Kidney (tissue), 22 donors: ENCODE measurements at places on chromosomes 3 and 15.

DNA sequence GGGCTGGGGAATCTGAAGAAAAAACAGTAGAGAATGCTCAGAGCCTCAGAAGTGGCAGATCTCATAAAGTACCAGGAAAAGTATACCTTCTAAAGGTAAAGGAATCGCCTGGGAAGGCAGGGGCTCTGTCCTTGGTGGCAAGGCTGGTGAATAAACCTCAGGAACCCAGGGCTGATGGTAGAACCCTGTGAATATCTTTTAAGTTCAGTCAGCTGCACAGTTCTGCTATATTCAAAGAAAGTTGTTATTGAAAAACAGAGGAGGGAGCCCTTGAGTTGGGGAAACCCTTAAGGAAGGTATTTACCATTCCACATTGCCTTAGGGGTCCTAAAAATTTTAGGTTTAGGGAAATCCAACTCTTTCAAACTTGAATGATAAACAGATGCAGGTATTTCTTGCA, 31.2 kb downstream of the ZPLD1 start:
- DNase-seq: no peak

- peak; percentile 28 for DNase-seq
These were observed 22.5 kb downstream of the ALS2CL start for GRCh38 chr3:46670891-46671427.

- no peak for DNase-seq
These were observed 20.7 kb upstream of the PPARG start for GRCh38 chr3:12268049-12268735.

DNA sequence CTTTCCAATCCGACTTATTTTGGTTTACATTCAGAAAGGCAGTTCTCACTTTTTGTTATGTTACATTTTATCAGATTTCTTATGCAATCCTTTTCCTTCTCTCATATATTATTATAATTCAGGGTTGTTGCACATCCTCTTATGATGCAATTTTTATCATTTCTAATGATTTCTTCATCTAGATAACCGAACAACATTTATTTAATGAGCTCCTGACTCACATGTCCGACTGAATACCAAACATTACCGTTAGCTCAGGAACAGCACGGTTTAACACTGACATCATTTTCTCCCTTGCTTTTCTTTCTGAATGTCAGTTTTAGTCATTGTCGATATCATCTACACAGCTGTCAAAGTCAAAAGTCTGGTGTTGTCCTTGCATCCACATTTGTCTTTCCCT, 199.2 kb downstream of the BCHE start:
- no peak for DNase-seq

DNA sequence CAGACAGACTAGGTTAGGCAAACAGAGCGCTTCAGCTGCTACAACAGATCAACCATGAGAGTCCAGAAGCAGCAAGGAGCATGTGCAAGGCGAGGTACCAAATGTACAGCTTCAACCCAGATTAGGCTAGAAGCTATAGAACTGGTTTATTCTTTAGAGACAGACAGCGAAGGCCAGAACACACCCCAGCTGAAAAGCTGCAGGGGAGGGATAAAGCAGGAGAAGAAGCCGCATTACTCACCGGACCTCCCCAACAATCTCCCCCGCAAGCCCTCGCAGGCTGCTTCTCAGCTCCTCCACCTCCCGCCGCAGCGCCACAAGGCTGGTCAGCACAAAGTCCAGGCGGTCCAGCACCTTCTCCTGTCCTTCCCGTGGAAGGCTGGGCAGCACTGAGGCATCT, 3.3 kb downstream of the RMDN3 start:
- DNase-seq: no peak

- no peak for DNase-seq
These were observed 314.7 kb upstream of the CFAP20DC start for GRCh38 chr3:59364496-59364895.

DNA sequence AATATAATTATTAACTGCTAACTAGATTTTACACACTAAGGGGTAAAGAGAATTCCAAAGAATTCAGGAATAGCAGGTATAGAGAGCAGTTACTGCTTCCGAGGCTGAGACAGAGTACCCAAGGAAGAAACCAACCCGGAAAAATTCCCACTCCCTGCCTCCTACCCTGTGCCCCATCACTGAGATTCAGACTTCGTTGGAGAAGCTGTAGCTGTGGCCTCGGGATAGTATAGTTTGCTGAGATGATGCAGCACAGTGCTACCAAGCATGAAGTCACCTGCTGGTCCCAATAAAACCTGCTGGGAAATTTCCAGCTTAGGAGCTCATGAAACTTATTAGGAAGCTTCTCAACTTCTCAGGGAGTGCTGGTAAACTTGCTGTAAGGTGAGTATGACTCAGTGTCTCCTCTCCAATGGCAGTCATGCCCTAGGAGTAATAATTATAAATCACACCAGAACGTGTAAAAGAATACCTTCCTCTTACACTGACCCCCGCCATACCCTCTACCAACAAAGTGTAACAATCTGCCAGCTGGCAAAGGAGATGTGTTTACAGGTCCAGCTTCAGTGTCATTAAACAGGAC, 215.2 kb upstream of the ROBO2 start:
- peak; percentile 88 for DNase-seq

DNA sequence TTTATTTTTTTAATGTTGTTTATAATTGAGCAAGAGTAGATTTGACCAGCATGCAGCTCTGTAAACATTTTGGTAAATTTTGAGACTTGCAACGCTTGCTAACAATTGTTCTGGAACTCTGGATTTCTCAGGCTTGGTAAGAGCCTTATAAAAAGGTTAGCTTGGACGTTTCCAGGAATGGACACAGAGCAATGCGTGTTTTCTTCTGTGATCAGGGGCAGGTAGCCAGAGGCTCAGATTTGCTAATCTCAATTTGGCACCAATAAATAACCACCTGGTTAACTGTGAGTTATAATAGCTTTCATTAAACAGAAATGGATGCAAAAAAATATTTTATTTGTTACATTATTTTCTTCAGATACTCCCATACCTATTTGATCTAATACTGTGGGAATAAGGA, 39.8 kb downstream of the CADM2 start:
- DNase-seq: no peak

DNA sequence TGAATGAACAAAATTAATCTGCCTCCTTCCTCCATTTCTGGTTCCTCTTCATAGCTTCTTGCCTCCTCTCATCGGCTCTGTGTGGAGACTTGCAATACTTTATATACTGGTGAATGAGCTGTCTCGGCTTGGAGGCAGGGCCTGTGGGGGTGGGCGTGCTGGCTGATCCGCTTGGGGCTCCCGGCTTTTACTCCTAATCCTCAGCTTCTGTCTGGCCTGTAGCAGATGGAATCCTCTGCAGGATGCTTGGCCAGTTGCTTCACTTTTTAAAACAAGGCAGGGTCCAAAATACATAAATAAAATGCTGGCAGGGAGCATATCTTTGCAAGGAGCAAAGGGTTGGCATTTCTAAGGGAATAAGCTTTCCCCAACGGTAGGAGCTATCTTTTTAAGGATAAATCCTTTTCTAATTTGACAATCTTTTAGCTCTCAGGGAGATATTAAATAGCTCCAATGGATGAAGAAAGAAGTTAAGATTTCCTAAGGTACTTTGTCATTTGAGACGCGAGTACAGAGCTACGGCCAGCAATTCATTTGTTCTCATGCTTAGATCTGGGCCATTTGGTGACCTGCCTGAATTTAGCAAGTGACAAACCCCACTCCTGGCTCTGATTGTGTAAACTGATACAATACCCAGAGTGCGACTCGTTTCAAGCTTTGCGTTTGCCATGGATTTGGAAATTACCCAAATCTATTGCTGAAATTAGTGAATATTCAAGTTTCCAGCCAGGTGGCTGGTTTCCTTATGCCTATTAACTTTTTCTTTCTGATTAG, 18.9 kb downstream of the SV2B start:
- DNase-seq: no peak

- no peak for DNase-seq
These were observed 3.5 kb downstream of the TKT start for GRCh38 chr3:53252096-53252946.

- no peak for DNase-seq
These were observed 118.0 kb downstream of the ABI3BP start for GRCh38 chr3:100875239-100875638.

DNA sequence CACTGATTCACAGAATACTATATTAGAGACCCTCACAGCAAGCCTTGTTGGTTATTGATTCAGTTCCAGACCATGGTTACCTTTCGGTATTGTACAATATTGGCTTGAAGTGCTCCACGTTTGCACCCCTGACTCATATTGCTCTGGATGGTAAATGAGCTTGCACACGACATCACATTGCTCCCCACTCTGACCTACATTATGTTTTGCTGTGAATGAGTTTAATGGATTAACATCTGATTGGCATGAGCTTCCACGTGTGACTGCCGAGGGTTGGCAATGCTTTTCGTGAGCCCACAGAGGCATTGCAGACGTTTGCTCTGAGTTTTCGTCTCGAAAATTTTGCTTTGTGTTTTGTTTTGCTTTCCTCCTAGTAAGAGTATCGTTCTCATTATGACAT, 225.8 kb upstream of the ICE2 start:
- DNase-seq: no peak

DNA sequence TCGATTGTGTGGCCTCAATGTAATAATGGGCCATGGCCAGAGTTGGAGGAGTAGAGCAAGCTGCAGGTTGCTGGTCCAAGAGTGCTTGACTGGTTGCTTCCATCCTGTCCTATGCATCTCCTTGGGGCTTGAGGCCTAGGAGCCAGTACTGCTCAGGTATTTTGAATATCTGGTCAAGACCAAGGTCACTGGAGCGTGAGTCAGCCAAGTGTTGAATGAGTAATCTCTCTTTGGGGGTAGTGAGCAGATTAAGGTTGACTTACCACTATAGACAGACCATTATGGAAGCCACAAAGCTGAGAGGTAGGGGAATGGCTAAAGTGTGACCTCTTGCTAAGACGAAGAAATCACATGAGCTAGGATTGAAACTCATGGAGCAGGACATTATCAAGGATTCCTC, 9.4 kb upstream of the PARP6 start:
- no peak for DNase-seq

DNA sequence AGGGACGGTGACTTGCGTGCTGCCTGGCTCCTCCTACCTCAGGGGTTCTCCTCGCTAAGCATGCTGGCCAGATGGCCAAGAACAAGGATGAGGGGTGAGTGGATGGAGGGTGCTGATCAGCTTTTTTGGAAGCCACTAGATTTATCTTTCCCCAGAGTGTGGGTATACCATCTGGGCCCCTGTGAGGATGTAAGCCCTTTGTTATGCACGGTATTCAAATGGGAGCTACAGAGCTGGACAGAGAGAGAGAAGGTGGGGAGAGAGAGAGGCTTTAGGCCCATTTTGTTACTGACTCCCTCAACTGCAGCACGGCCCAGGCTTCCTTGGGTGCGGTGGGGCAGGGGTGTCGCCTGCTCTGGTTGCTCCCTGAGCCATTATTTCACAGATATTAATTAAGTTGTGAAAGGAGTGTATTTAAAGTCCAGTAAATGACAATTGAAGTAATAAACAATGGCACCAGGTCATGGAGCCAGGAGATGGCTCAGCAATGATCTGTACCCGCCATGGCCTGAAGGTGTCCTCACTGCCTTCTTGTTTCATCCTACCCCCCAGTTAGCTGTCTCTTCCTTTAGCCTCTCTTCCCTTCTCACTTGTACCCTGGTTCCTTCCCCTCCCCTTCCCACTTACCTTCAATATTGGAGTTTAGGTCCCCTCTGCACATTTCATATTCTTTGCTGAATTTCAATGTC, 158.0 kb downstream of the CLSTN2 start:
- no peak for DNase-seq

DNA sequence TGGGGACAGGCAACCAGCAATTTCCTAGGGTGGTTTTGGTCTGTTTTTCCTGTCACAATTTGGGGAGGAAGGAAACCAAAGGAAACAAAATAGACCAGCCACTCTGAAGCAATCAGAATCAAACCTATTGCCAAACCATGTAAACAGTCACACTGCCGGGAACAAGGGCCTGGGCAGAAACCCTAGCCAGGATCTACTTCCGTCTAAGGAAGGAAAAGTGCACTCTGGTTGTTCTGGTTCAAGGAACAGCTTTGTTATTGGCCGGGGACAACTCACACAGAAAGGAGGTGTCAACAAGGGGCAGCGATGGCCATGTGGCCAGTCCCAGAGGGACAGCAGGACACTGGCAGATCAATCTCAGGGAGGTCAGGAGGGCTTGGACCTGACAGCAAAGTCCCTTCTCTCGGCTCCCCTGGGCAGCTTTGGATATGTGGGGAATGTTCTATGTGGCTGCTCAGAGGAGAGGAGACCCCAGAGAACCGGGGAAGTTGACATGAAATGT, 17.5 kb upstream of the RAD18 start:
- no peak for DNase-seq

- DNase-seq: no peak
These were observed 1.5 kb downstream of the STXBP5L start for GRCh38 chr3:120909602-120909878.

DNA sequence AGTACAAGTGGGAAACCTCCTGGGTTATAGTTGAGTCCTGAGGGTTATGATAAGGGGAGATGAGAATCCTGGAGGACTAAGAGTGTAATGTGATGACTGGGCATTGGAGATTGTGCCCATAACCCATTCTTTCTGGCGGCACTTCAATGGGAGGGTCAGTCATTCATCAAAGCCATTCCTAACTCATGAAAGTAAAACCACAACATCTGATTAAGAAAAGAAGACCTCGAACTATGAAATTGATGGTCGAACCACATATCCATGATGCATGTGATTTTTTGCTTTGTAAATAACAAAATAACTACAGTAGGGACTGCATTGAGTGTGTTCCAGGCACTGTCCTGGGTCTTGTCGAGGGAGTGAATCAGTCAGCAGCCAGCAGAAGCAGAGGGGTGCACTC, 215.1 kb downstream of the SHQ1 start:
- DNase-seq: no peak

GRCh38 chr3:186746008-186746407, 28.8 kb downstream of the KNG1 start:
- peak; percentile 20 for DNase-seq

DNA sequence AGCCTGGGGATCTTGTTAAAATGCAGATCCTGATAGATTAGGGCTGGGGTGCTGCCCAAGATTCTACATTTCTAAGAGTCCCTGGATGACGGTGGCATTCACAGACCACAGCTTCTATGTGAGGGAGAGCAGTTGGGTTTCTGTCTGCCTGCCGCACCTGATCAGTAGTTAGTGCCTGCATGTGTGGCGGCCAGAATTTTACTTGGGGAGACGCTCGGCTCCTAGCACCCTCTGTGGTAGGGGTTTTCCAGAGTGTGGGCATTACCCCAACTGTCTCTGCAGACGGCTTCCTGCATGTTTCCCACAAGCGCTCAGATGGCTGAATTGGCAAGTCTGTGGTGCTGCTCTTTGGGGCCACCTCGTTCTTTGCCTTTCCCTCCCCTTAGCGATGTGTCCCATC, 8.3 kb downstream of the GHRL start:
- DNase-seq: no peak

GRCh38 chr3:161474741-161475140, 21.9 kb upstream of the OTOL1 start:
- DNase-seq: no peak

- no peak for DNase-seq
These were observed 201.3 kb downstream of the ABHD5 start for GRCh38 chr3:43892061-43892460.
